ENCODE measurements at places on chromosomes 3 and 15.

- DNase-seq, result no peak
These were observed 18.3 kb upstream of the MYH15 start for GRCh38 chr3:108528459-108529252.

DNA sequence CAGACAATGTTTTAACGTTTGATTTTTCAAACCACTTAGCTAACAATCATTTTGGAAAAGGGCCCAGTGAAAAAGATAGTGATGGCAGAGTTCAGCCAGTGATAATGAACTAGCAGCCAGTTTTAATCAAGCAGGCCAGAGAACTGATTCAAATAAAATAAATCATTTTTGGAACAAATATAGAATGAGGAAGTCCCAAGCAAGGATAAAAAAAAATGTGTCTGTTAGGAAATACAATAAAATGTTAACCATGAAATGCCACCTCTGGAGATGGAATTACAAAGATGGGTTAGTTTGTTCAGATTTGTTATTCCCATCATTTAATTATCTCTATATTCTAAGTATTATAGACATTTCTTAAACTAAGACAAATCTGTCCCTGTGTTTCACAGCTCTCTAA, 1.1 kb downstream of the HERC1 start:
- no peak for DNase-seq

DNA sequence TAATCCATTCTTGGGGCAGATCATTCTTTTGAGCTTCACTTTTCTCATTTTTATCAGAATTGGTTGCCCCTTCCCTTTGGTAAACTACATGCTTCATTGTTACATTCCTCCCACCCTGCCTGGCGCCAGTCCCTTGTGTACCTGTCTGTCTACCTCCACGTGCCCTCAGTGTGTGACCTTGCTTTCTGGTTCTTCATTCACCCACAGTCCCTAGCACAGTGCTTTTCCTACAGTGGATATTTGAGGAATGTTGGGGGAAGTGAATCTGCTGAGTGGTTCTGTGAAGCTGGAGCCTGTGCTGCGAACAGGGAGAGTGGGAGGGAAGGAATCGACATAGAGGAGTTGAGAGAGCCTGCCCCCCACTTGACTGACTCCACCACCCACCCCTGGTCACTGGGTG, 23.4 kb downstream of the GPD1L start:
- no peak for DNase-seq

DNA sequence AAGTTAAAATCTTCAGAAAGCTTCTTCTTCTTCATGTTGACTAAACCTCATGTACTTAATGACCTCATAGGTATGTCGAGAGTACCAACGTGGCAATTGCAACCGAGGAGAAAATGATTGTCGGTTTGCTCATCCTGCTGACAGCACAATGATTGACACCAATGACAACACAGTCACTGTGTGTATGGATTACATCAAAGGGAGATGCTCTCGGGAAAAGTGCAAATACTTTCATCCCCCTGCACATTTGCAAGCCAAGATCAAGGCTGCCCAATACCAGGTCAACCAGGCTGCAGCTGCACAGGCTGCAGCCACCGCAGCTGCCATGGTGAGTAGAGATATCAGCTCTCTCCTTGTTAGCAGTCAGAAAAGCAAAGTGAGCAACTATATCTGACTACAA, 176.5 kb downstream of the MBNL1 start:
- DNase-seq, result no peak

- DNase-seq, result peak; percentile 77
These were observed 9.5 kb downstream of the RPS17 start for GRCh38 chr15:82530606-82531379.

Data from naive thymus-derived CD8-positive, alpha-beta T cell (primary cell).